ENCODE measurements at places on chromosomes 12 and 14.

GRCh38 chr14:66746316-66747006 lies 238.5 kb downstream of the GPHN start:
- DNase-seq, result no peak

DNA sequence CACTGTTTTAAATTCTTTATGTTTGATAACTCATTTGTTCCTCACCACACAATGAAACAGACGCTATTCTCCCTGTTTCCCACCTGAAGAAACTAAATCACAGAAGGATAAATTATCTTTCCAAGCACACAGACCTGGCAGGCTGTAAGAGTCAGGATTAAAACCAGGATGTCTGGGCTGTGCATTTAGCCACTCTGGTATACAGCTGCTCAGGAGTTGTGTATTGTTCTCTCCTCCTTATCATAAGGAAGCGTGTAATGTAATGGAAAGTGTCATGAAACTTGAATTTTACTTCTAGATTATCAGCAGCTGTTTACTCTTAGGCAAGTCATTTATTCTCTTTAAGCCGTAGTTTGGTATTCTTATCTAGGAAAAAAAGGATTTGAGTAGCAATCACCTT lies 154.8 kb upstream of the LRIG3 start:
- DNase-seq, result no peak

DNA sequence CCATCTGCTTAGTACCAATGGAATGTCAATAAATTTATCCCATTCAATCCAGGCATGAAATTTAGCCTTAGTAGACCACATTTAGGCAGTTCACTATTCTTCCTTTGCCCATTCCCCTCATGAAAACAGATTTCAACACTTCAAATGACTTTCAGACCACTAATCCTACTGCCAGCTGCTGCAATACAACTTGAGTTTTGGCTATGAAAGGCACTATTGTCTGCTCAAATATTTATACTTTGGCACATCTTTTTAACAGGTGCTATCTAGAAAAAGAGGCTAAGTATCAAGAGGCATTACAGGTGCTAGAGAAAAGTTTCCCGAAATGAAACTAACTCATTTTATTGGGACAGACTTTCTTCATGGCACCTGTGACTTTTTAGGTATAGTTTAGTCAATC lies 499.8 kb downstream of the C12orf50 start:
- DNase-seq, result no peak

GRCh38 chr12:95017482-95017881 lies 14.0 kb upstream of the NDUFA12 start:
- DNase-seq, result no peak

GRCh38 chr14:33045760-33046159 lies 107.1 kb downstream of the NPAS3 start:
- no peak for DNase-seq

GRCh38 chr12:32336261-32336660 lies 63.1 kb upstream of the FGD4 start:
- no peak for DNase-seq

DNA sequence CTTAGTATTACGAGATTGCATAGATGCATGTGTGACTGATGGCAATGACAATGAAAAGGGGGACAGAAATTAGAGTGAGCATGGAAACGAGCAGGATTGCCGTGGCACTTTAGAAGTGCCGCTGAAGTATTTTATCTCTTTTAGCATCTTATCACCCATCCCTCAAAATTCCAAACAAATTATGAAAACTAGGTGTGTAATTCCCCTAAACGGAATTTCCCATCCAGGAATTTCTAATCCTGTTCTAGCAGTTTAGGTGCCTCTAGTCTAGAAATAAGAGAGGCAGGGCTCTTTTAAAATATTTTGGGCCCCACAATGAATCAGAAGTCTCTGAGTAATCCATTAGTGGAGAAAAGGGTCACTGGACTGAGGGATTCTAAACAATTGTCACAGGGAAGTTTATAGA lies 947 bp downstream of the TMEM52B start:
- no peak for DNase-seq

GRCh38 chr14:43479596-43480195 lies 1027.4 kb downstream of the FSCB start:
- DNase-seq, result no peak

GRCh38 chr14:95345032-95345431 lies 25.3 kb upstream of the CLMN start:
- DNase-seq, result no peak

DNA sequence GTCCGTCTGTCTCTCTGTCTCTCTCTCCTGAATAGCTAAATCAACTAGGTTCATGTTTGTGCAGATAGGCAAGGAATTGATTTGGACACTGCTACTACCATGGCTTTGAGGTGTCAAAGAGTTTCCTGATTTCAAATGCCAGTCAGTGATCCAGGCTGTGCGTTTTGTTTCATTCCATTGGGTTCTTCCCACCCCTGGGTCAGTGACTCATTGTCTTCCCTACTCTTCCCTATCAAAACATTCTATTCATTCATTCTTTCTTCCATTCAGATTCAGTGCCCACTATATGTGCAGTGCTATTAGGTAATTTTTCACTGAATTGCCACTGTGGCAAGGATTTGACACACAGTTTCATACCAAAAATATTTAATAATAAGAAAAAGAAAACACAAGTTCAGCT lies 50.4 kb downstream of the RPH3A start:
- DNase-seq, result no peak

DNA sequence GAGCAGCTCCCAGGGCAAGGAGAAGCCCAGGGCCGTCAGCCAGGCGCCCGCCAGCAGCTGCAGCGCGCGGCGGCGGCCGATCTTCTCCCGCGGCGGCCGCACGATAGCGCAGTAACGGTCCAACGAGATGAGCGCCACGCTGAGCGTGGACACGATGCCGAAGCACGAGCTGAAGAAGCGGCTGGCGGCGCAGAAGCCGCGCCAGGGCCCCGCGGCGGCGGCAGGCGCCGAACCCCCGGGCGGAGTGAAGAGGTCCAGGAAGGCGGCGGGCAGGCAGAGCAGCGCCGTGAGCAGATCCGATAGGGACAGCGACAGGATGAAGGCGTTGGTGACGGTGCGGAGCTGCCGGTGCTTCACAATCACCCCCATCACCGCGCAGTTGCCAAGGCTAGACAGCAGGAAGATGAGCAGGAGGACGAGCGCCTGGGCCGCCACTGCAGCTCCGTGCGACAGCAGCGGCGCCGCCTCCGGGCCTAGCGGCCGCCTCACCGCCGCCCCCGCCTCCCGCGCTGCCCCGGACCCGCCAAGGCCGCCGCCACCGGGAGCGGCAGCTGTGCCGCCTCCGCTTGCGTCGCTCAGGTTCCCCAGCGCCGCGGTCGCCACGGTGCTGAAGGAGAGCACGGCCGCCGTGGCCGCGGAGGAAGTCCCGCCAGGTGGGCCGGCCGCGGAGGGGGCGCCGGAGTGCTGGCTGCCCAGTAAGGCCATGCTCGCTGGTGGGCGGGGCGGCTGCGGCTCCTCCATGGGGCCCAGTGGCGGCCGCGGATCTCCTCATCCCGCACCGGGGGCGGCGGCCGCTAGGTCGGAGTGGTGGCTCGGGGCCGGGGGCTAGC lies 479 bp downstream of the GPR135 start:
- DNase-seq, result peak; percentile 92

GRCh38 chr12:26090836-26091510 lies 33.9 kb downstream of the BHLHE41 start:
- DNase-seq, result no peak

GRCh38 chr12:10614056-10614370 lies 604 bp upstream of the MAGOHB start:
- DNase-seq, result no peak

DNA sequence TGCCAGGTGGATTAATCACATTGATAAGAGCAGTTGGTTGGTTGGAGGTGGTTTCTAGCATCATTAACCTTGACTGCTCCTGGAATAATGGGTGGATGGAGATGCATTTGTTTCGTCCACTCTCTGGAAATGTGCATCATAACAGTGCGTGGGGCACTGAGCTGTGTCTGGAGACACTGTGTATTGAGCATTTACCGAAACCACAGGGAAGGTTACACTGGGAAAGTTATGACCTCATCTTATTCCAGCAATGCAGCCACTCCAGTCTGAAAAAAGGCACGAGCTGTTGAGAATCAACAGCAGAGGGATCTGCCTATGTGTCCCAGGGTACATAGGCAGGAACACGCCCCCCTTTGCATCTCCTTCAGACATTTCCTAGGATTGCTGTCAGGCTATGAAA lies 27.2 kb downstream of the RNFT2 start:
- no peak for DNase-seq

- no peak for DNase-seq
Measured at GRCh38 chr12:13052421-13052820, 8.2 kb downstream of the FAM234B start.

GRCh38 chr12:59077575-59078426 lies 157.5 kb upstream of the LRIG3 start:
- DNase-seq, result no peak

GRCh38 chr14:24313913-24314312 lies 2.6 kb downstream of the LTB4R start:
- DNase-seq, result no peak

DNA sequence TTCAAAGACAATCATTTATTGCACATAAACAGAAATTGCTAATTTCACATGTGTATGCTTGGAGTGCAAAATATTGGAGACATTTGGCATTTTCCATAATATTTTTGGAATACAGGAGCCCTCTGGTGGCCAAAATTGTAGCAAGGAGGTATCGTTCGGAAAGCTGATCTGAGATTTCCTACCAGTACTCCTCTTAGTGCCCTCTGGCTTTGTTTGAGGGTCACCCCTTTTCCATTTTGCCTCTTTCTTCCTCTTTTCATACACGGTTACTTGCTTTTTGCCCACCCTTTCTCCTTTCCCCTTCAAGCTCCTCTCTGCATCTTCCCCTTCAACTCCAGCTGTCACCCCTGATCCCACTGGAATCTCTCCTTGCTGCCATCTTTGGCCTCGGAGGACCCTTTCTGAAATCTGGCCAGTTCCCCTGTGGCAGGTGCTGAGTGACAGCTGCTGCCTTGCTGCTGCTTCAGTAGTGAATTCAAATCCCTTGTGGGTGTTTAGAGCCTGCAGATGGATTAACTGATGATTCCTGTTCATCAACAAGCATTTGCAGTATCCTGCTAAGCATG lies 164.6 kb upstream of the PARP11 start:
- no peak for DNase-seq

DNA sequence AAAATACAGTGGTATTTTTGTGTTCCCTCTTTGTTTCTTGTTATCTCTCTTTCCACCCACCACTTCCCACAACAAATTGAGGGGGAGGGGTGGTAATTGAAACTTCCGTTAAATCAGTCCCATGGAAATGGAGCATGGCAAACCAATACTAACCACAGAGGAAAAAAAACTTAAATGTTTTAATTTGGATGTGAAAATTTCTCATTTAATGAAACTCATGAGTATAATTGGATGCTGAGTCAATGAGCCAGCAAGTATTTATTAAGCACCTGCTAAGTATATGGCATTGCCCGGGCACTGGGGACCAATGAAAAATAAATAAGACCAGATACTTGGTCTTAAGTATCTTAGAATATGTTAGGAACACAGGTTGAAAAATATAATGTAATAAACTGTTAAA lies 147.5 kb downstream of the KCNH5 start:
- no peak for DNase-seq

DNA sequence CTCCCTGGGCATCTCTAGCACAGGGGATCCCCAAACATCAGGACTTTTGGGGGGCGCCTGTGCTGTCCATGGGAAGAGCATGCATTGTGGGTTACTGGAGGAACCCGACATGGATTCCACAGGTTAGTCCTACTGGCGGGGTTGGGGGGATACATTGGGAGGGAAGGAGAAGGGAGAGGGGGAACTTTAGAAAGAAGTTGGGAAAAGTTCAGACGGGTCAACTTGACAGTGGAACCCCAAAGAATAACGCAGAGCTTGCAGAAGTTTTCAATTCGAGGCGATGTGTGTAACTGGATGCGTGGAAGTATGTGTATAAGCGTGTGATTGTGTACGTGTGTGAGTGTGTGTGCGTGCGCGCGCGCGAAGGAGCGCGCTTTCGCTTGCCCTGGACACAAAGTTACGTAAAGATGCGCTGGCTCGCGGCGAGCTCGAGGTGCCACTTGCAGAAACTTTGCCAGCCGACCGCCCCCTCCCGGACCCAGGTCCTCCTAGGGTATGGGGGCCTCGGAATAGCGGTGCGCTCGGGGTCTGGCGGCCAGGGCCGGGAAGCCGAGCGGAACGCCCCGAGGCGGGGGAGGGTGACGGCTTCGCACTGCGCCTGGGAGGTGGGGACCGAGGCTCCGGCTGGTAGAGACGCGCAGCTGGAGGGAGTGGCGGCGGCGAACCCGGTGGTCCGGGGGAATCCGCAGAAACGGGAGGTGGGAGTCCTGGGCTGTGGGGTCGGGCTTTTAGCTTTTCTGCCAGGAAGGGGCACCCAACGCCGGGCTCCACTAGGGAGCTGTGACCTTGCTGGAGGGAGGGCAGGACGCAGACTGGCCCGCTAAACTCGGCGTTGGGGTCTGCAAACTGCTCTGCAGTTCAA lies 669 bp downstream of the RFX4 start:
- peak; percentile 77 for DNase-seq

- DNase-seq, result no peak
Measured at GRCh38 chr12:64556231-64556630, 54.1 kb upstream of the RASSF3 start.

DNA sequence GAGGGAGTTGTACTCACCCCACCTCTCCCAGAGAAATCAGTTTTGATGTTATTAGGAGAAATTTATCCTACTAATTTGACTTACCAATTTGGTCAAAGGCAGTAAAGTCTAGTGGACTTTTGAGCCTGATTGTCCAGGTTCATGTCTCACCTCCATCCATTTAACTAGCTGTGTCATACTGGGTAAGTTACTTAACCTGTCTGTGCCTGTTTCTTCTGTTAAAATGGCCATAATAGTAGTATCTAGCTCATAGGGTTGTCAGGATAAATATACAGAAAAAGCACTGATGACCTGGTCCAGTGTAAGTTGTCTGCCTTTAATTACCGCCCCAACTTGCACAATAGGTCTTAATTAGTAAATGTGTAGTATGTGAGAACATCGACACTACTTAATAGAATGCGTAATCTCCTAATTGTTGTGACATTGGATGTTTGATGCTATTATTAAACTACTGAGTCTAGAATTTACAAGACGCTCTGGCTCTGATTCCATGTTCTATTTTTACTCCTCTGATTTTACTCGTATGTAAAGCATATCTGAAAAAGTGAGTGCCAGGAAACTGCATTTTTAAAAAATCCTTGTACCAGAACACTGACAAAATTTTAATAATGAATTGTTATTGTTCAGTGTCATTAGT lies 1.5 kb downstream of the RAB21 start:
- no peak for DNase-seq

- no peak for DNase-seq
Measured at GRCh38 chr12:25876383-25877045, 82.0 kb upstream of the RASSF8 start.
